ENCODE measurements at places on chromosomes 2 and 18.

GRCh38 chr18:3248658-3249359, 1.2 kb downstream of the MYL12A start:
- DNase-seq = no peak

- no peak for DNase-seq
Observed at GRCh38 chr2:181682026-181682789, 1.9 kb upstream of the NEUROD1 start.

DNA sequence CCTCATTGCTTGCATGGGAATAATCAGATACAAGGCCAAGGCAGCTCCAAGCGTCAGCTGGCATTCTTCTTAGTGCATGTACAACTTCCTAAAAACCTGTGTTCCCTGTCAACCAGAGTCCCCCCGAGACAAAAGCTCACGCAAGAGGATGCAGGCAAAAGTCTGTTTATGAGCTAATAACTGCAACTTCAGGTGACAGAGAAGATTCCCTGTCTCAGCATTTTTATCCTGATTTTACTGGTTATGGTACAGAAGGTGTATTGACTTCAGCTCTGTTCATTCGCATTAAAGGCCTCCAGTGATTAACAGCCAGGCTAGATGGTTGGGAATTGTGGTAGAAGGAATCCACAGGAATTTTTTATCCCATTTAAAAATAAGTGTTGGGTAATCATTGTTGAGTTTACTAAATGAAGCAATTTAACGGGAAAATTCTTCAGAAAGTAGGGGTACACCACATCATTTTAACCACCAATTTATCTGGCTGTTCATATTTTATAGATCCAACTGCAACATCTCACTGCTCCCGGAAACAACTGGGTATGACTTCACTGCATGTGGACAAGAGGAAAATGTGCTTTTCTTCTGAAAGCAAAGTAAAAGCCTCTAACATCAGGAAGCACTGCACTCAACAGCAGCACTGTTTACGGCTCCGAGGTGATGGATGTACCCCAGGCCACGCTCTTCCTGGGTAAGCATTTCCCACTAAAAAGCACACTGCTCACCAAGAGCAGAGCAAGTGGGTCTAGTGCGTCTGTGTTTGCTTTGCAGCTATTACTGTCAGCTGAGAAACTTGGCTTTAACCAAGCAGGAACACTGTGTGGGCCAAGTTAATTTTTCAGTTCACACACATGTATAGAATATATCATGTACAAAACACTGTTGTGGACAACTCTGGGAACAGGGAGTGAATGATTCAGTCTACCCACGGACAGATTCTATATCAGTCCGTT, 31.9 kb downstream of the CCBE1 start:
- DNase-seq = no peak

GRCh38 chr2:188278388-188279092, 13.1 kb upstream of the GULP1 start:
- no peak for DNase-seq

DNA sequence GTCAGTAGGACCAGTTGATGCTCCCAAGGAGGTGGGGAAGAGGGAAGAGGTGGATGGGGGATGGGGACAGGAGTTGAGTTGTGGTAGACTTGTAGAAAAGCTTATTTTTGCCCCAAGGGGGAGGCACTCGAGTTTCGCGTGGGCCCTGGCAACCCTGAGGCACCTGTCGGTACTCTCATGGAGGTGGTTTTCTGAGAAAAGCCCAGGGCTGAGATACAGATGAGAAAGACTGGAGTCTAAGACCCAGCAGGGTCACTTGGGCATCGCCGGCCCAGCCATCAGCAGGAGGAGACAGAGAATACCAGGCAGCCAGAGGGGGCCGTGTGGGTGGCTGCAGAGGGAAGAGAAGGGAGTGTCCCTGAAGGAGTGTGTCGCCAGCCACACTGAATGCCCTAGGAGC, 57.7 kb upstream of the HPCAL1 start:
- no peak for DNase-seq

GRCh38 chr18:79970419-79971133, 6.1 kb downstream of the HSBP1L1 start:
- DNase-seq = no peak

DNA sequence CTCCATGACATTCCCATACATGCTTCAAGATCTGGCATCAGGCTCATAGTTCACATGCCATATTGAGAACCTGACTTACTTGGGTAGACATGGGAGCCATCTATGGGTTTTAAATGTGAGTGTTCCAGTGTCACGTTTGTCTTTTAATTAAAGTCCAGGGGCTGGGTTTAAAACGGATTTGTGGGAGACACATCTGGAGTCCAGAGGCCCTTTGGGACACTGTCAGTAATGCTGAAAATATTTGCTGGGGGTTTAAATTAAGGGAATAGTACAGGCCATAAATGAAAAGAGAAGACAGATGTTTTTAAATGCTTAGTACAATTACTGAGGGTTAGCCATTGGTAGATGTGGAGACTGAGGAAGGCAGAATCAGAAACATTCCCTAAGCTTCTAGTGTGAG, 478.0 kb downstream of the PID1 start:
- no peak for DNase-seq

DNA sequence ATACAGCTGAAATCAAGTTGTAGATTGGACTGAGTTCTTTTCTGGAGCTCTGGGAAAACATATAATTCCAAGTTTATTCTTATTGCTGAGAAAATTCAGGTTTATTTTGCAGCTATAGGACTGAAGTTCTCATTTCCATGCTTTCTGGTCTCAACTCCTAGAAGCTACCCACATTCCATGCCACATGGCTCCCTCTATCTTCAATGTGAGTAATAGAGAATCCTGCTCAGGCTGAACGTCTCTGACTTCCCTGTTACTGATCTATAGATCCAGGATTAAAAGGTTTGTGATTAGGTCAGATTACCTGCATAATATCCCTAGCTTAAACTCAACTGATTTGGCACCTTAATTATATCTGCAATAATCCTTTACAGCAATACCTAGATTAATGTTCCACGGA, 453.8 kb upstream of the MC4R start:
- DNase-seq = no peak

- DNase-seq = no peak
Observed at GRCh38 chr18:62037989-62038778, 145.4 kb upstream of the RNF152 start.

- DNase-seq = no peak
Observed at GRCh38 chr2:96913117-96913397, 43.2 kb upstream of the SEMA4C start.

DNA sequence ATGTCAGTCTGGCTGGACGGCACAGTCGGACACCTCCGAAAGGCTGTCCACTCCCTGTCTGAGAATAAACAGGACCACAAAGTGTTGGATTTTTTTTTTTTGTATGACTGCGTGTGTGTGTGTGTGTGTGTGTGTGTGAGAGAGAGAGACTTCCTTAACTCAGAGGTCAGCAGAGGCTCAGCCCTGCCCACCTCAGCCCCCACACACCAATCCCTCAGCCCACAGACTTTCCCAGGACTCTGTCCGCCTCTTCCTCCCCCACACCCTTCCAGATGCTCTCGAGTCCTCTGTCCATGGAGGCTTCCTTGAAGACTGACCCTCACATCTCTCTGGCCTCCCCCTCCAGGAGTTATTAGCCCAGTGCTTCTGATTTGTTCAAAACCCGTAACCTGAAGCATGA, 147.3 kb downstream of the BCL11A start:
- DNase-seq = no peak

GRCh38 chr18:41665210-41665609, 289.8 kb upstream of the PIK3C3 start:
- DNase-seq = no peak

DNA sequence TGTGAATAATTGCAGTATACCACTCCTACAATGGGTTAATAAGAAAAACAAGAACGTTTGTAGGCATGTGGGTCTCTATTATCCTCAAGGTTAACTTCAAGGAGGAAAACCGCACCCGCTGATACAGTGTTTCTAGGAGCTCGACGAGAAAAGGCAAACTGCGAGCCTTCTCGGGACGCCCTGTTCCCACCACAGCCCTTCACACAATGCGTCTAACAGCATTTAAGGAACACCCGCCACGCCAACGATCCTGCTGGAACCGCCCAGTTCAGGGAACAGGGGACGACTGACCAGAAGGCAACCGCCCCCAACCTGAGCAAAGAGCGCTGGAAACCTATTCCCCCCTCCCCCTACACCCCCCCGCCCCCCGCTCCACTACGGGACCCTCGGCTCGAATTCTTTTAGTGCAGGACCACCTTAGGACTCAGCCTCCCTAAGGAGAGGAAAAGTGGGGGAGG, 710 bp upstream of the TMSB10 start:
- DNase-seq = peak; percentile 2

GRCh38 chr2:38440655-38441054, 63.6 kb upstream of the ATL2 start:
- no peak for DNase-seq

DNA sequence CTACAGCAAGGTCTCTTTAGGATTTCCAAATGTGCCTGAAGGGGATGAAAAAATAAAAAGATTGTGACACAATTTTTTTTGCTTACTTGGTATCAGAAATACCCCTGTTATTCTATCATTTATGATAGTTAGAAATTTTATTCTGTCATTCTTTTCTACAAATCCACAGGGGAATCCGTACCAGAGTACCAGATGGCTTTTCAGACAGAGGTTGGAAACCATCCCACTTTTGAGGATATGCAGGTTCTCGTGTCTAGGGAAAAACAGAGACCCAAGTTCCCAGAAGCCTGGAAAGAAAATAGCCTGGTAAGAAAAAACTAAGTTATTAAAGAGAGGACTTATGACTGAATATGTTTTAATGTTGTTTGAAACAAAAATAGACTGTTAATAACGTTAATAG, 92.6 kb upstream of the FAM117B start:
- no peak for DNase-seq

GRCh38 chr18:25283781-25284180, 68.2 kb downstream of the ZNF521 start:
- DNase-seq = no peak

GRCh38 chr2:119657466-119658145, 21.4 kb upstream of the TMEM177 start:
- DNase-seq = no peak

DNA sequence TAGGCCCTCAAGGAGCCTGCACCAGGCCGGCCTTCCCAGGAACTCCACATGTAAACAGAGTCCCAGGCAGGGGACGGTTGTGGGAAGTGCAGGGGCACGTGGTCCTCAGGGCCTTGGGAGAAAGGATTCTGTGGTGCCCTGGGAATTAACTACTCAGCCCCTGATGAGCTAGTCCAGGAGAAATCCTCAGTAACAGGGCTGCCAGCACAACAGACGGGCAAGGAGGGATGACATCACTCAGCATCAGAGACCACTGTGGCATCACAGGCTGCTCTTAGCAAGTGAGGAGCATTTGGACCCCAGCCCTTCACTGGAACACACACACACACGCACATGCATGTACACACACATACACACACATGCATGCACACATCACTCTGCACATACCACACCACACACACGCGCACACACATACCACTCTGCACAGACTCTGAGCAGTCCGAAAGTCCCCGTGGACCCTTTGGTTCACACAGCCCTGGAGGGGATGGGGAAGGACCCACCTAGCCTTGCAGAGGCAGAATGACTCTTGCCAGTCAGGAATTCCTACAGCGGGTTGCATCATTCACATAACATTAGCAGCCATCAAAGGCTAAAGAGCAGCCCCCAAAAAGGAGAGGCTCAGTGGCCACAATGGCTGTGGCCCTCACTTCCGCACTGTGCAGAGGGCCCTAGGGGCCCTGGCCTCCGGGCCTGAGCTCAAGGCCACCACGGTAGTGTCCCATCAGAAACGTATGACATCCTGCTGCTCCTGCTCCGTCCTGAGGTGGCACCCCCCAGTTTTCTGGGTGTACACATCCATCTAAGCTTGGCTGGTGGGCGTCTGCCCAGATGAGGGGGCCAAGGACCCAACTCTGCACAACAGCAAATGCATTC, 1.9 kb upstream of the NMUR1 start:
- DNase-seq = no peak

DNA sequence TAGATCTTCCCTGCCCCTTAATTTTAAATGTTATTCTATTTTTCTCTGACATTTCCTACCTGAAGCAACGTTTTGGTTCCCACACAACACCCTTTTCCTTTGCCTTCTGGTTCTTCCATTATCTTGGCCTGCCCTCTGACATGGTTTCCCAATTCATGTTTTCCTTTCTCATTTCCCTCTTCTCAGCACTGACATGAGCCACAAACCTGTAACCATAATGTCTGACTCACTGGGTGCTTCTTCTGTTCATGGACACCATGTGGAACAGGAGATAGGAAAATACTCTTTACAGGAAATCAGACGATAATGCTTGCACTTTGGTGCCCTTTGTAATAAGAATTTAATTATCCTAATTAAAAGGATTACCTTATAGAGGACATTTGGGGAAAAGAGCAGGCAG, 142.0 kb downstream of the ZEB2 start:
- no peak for DNase-seq

GRCh38 chr2:8636041-8636491, 45.8 kb upstream of the ID2 start:
- no peak for DNase-seq

DNA sequence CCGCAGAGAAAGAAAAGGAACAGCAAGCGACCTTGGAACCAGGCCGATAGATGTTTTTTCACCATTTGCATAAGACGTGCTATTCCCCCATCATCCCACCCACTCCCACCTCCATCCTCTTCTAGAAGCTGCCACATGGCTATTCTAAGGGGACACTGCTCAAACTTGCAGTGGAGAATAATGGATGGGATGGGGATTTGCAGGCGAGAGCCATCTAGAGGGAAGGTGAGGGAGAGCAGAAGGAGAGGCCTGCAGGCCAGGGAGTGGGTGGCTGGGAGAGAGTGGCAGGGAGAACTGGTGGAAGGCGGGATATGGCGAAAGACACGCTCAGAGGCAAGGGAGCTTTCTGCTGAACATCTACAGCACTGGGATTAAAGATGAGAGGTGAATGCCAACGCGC, 84.9 kb downstream of the MAPK4 start:
- DNase-seq = peak; percentile 25

GRCh38 chr2:100625717-100626116, 62.9 kb downstream of the PDCL3 start:
- no peak for DNase-seq

- DNase-seq = no peak
Observed at GRCh38 chr2:72111061-72111460, 36.6 kb downstream of the CYP26B1 start.

- no peak for DNase-seq
Observed at GRCh38 chr2:71609029-71609428, 155.7 kb downstream of the DYSF start.

DNA sequence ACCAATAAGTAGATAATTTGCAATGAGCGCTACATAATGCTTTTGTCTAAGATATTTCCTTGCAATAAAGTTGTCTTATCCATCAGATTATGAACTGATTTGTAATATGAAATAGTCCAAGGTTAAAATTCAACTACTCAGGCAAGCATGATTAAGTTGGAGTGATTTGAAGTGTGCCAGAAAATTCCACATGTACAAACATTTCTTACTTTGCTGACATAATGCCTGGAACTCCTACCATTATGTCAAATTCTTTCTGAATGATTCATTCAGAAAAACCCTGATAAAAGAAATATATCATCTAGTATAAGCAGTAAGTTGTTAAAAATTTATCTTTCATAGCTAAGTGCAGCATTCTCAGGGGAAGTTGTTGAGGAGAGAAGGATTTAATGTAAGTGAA, 87.3 kb downstream of the CBLN2 start:
- DNase-seq = no peak
